T-cell (primary cell): ENCODE measurements at places on chromosomes 5 and 9.

GRCh38 chr5:12526113-12526512, 621.9 kb upstream of the CTNND2 start:
- no peaks in the 10 kb centered on the region for H3K27me3 ChIP-seq
- no peak overlapping the region for H3K4me3 ChIP-seq
- H3K36me3 ChIP-seq: no peaks in the 10 kb centered on the region
- H3K27ac ChIP-seq: no peak overlapping the region
- no peak for DNase-seq

GRCh38 chr5:141880961-141881801, 3.0 kb upstream of the PCDH1 start:
- no peaks in the 10 kb centered on the region for H3K36me3 ChIP-seq
- H3K27me3 ChIP-seq: peaks cover 20% of the 10 kb centered on the region
- no peak overlapping the region for H3K27ac ChIP-seq
- H3K4me1 ChIP-seq: peaks cover 44% of the 10 kb centered on the region
- no peak for DNase-seq
- no peak overlapping the region for H3K4me3 ChIP-seq

DNA sequence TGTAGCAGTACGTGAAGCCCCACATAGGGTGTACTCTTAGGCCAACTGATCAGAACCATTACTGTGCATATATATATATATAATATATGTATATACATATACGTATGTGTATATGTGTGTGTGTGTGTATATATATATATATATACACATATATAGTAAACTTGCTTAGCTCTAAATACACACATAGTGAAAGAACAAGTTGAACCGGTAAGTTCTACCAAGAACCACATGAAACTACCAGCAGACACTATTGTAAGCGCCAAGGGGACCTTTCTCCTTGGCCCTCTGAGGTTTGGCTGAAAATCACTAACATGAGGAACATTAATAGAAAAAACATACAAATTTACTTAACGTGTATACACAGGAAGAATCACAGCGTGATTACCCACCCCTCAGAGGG, 1.8 kb upstream of the TARS1 start:
- H3K27ac ChIP-seq: no peak overlapping the region
- no peak for DNase-seq
- H3K36me3 ChIP-seq: no peaks in the 10 kb centered on the region
- no peaks in the 10 kb centered on the region for H3K27me3 ChIP-seq
- H3K4me3 ChIP-seq: no peak overlapping the region
- peaks cover 17% of the 10 kb centered on the region for H3K4me1 ChIP-seq

DNA sequence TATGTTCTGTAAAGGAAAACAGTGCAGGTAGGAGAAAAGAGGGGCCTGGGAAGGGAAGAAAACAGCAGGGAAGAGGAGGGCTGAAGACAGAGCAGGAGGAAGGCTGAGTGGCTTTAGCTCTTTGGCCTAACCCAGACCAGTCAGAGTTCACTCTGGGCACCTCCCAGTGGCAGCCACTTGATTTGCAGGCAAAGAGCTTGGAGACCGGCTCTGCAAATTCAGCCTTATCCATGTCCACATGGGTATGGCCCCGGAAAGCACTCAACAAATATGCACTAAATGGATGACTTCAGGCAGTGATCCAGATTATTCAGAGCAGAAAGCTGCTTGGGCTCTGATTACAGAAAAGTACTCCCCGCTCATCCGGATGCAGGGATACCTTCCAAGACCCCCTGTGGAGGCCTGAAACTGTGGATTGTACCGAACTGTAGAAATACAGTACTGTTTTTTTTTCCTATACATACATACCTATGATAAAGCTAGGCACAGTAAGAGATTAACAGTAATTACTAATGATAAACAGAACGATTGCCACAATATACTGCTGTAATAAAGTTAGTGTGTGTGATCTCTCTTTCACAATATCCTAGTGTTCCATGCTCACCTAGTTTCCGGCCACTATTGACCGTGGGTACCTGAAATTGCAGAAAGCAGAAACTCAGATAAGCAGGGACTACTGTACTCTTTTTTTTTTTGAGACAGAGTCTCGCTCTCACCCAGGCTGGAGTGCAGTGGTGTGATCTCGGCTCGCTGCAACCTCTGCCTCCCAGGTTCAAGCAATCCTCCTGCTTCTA, 4.6 kb upstream of the RNU6ATAC start:
- H3K36me3 ChIP-seq: no peaks in the 10 kb centered on the region
- no peak for DNase-seq
- H3K4me1 ChIP-seq: peaks cover under 1% of the 10 kb centered on the region
- no peak overlapping the region for H3K4me3 ChIP-seq

DNA sequence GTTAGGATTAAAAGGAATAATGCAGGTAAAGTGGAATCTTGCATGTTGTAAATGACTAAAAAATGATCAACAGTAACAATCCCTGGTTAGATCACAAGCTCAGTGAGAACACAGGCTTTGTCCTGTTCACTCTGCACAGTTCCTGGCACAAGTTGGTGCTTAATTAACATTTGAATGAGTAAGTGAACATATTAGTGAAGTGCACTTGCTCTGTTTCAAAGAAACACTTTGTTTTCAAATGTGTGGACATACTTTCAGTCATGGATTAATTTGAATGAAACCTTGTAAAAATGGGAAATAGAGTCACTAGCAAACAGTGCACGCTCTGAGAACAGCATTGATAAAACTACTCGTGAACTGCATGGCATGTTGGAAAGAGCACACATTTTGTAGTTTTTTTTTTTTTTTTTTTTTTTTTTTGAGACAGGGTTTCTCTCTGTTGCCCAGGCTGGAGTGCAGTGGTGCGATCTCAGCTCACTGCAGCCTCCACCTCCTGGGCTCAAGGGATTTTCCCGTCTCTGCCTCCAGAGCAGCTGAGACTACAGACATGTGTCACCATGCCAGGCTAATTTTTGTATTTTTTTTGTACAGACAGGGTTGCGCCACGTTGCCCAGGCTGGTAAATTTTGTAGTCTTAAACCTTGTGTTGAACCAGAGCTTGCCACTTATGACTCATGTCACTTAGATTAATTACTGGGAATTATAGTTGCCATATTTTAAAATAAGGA, 159.9 kb downstream of the LURAP1L start:
- no peaks in the 10 kb centered on the region for H3K36me3 ChIP-seq
- H3K27ac ChIP-seq: no peak overlapping the region
- no peak overlapping the region for H3K4me3 ChIP-seq
- no peak for DNase-seq
